ENCODE measurements at places on chromosomes 1 and 21.

DNA sequence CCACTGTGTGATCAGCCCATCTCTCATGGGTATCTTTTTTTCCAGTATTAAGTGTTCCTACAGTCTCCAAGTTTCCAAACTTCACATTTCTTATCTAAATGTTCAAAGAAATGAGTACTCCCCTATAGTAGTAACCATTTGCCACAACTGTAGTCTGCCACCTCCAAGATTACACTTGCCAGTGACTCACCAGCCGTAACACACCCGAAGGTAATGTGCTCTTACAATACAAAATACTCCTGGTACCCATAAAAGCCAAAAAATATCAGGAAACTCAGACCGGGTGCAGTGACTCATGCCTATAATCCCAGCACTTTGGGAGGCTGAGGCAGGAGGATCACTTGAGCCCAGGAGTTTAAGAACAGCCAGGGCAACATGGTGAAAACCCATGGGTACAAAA is 20.5 kb upstream of the ZNF496 start:
- DNase-seq: no peak

DNA sequence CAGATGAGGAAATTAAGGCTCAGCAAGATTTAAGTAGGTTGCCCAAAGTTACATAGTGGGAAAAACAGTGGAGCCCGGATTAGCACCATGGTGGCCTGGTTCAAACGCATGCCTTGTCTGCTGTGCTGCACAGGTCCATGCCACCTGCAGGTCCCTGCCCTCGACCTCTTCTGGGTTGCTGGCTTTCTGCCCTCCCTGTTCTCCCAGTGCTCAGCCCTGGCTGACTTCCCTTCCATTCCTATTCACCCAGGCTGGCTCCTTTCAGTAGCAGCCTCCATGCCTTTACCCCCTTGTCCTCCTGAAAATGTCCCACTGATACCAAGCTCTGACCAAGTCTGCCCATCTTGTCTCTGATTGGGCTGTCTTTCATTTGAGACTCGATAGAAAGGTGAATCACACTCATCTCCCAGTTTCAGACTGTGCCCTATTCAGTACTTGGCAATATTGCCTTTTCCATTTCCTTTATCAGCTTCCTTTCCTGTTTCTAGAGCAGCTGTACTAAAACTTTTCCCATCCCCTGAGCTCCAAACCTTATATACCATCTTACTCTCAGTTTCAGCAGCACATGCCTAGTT is 75.8 kb downstream of the ST3GAL3 start:
- DNase-seq: no peak

- DNase-seq: no peak
Observed at GRCh38 chr1:169670836-169671235, 40.6 kb downstream of the SELL start.

DNA sequence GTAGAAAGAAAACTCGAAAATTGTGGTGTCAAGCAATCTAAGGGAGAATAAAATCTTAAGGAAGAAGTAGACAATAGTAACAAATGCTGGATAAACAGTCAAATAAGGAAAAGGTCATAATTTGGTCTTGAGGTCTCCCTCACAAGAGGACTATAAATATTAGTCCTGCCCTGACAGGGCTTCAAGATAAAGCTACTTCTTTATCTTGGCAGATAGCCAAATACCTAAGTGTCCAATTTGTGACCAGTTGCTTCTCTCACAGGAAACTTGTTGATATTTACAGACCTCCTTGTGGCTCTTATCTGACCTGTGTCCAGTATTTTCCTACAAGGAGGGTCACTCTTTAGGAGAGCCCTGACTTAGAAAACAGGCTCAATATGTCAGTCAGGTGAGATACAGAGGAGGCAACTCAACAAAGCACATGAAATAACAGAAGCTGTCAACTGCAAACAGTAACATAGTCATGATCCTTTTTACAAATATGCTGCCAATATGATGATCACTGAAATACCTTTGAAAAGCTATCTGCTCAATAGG is 88.8 kb downstream of the TNNI3K start:
- DNase-seq: no peak

GRCh38 chr1:44237721-44238457 is 24.6 kb downstream of the DMAP1 start:
- DNase-seq: peak; percentile 14

DNA sequence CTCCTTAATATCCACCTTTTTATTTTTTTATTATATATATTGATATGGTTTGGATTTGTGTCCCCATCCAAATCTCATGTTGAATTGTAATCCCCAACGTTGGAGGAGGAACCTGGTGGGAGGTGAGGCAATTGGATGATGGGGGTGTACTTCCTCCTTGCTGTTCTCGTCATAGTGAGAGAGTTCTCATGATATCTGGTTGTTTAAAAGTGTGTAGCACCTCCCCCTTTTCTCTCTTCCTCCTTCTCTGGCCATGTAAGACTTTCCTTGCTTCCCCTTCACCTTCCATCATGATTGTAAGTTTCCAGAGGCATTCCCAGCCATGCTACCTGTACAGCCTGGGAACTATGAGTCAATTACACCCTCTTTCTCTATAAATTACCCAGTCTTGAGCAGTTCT is 22.7 kb upstream of the CCSAP start:
- DNase-seq: no peak

DNA sequence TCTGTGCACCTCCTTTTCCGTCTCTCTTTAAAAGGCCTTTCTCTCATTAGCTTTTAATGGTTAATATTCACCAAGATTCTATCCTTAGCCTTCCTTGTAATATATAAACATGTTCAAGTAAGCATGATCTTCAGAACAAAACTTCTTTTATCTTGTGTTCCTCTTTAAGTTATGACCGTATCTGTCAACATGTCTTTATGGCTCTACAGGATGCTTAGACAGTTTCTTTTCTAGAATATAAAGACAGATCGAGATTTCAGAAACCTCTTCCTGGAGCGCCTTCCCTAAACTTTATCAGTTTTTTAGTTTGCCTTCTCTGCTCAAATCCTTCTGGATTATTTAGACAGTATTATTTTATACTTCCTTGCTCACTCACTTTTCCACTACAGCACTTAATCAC is 7.2 kb downstream of the RO60 start:
- no peak for DNase-seq

DNA sequence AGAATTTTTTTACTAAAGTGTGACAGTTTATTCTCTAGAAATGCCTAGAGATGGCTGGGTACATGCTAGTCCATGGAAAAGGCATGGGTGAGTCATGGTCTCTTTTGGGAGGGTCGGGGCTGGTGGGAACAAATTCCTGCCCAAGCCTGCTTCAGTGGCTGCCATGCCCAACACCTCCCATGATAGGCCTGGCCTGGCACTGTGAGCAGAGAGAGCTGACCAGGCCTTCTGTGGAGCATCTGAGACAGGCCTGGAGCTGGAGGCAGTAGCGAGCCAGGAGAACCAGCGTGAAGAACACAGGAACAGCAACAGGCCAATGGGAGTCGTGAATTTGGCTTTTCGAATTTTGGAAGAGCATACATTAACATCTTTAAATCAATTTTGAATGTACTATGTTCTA is 209.2 kb downstream of the SDCCAG8 start:
- DNase-seq: no peak

Measured in CD4-positive, alpha-beta T cell treated with Interleukin-17A for 1 hour (primary cell).